ENCODE measurements at places on chromosomes 16 and 17. TPM values are rescaled to one million over a fixed set of nuclear protein-coding genes. Genes with fewer than 3 reads are reported as not detected.

DNA sequence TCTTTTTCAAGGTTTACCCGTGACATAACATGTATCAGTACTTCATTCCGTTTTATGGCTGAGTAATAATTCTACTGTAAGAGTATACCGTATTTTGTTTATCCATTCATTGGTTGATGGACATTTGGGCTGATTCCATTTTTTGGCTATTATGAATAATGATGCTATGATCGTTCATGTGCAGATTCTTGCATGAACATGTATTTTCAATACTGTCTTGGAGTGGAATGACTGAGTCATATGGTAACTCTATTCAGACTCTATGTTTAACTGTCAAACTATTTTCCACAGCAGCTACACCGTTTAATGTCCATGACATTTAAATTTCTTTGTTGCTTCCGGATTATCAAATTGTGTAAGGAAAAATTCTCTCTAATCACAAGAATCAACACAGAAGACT is 17.9 kb downstream of the BFAR start:
- H3K4me1 ChIP-seq = peaks cover 3% of the 10 kb centered on the region
- peaks cover 53% of the 10 kb centered on the region for H3K36me3 ChIP-seq
- no peak overlapping the region for H3K4me3 ChIP-seq
- H3K27me3 ChIP-seq = no peaks in the 10 kb centered on the region
- DNase-seq = no peak

DNA sequence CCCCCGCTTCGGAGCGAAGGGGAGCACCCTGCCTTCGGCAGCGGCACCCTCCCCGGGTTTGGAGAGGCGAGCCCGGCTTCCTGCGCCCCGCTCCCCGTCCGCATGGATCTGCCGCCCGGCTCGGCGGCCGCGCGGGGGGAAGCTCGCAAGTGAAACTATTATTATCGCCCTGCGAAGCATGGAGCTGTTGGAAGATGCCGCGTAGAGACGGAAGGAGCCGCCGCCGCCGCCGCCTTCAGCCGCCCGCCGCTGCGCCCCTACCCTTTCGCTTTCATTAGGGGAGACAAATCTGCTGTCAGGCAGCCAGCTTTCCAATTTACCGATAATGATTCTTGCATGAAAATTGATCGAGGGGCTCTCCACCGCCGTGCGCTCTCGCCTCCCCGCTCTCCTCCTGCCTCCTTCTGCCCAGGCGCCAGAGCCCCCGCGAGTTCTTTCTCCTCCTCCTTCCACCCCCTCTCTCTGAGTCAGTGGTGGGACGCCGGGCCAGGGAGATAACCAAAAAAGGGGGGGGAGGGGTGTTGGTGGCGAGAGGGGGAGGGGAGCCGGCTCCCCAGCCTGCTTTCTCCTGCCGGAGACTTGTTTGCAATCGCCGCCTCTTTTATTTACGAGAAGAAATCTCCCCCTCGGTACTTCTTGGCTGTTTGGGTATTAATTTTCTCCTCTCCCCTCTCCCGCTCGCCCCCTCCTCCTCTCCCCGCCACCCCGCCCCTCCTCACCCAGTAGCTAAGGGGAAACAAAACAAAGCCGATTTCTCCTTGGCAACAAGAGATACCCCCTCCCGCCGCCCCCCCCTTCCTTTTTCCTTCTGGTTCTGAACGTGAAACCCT is 58.0 kb upstream of the GSE1 start:
- H3K27ac ChIP-seq = peak overlapping the region; percentile 89
- peaks cover 4% of the 10 kb centered on the region for H3K36me3 ChIP-seq
- H3K4me3 ChIP-seq = peak overlapping the region; percentile 90
- peaks cover 38% of the 10 kb centered on the region for H3K4me1 ChIP-seq

GRCh38 chr17:16258901-16259300 is 41.9 kb downstream of the PIGL start:
- H3K27ac ChIP-seq = no peak overlapping the region
- H3K4me1 ChIP-seq = peaks cover 7% of the 10 kb centered on the region
- H3K36me3 ChIP-seq = peaks cover 5% of the 10 kb centered on the region
- H3K27me3 ChIP-seq = no peaks in the 10 kb centered on the region
- DNase-seq = no peak

DNA sequence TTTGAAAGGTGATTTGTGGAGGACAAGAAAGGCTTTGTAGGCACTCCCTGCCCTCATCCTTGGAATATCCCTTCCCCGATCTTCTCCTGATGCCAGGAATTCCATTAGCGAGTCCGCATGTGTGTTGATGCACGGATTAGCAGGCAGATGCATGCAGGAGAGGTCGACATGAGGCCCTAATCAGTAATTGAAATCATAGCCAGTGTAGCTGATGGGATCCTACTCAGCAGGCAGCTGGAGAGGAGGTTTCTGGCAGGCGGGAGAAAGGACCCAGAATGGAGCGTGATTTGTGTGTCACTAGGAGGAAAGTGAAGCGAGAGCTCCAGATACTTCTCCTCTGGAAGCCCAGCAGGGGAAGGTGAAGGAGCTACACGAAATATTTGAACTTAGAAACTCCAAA is 196.3 kb upstream of the CDH11 start:
- DNase-seq = no peak
- H3K27ac ChIP-seq = no peak overlapping the region

GRCh38 chr17:78113804-78114785 is 14.5 kb downstream of the TMC6 start:
- H3K4me1 ChIP-seq = peaks cover 39% of the 10 kb centered on the region
- no peaks in the 10 kb centered on the region for H3K27me3 ChIP-seq
- peak; percentile 63 for DNase-seq
- peak overlapping the region; percentile 76 for H3K27ac ChIP-seq
- peaks cover 58% of the 10 kb centered on the region for H3K36me3 ChIP-seq

Gene LGALS9B
- not detected for total RNA-seq

All from activated CD4-positive, alpha-beta memory T cell treated with anti-CD3 and anti-CD28 coated beads, Interleukin-2, amount 10 ng/mL, durations not matched to agents 7 days and 5 days (primary cell).